IPS DF 19.7 (cell line): ENCODE measurements at places on chromosomes 3 and 15.

DNA sequence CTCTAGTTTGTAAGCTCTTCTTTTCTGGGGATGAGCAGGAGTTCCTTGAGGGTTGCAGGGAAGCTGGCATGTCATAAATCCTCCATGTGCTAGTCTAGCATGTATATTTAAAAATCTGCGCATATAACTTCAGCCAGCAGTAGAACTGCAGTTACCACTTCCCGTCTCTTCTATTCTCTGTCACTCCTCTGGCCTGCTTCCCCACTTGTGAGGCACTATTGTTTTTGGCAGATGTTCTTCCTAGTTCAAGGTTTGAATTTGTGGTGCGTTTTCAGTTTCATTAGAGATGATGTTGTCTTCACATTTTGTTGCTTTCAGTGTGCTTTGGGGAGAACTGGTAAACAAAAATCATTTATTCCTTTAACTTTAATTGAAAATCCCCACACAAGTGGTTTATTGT is 169.1 kb upstream of the ZPLD1 start:
- DNase-seq: no peak

DNA sequence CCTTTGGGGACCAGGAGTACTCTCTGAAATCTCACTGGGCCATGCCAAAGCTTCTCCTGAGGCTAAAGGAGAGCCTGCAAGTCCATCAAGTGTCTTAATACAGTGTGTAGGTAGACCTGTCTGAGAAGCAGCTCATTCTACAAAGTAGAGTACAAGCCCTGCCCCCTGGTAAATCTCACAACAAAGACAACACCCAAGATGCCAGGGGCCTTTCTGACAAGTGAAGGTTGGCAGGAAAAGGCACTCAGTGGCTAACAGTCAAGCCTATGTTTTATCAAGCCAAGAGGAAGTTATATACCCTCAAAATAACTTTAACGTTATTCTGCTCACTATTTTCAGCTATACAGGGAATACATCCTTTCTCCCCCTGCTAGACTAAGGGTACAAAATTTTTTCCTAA is 58.3 kb downstream of the NMNAT3 start:
- no peak for DNase-seq

DNA sequence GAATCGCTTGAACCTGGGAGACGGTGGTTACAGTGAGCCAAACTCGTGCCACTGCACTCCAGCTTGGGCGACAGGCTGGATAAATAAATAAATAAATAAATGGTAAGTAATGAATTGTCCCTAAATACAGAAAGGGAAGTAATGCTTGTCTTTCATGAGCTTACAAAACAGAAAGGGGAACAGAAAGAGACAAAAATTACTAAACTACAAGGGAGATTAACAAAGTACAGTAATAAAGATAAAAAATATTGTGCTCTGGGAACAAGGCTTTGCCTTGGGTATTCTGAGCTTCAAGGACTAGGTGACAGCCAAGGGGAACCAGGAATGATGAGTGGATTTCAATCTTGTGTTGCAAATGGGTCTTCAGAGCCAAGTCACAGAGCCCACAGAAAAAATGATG is 9.2 kb upstream of the HLTF start:
- no peak for DNase-seq

- no peak for DNase-seq
Observed at GRCh38 chr3:176293276-176293675, 904.0 kb downstream of the TBL1XR1 start.

- no peak for DNase-seq
Observed at GRCh38 chr3:108098003-108098370, 7.2 kb upstream of the CD47 start.

DNA sequence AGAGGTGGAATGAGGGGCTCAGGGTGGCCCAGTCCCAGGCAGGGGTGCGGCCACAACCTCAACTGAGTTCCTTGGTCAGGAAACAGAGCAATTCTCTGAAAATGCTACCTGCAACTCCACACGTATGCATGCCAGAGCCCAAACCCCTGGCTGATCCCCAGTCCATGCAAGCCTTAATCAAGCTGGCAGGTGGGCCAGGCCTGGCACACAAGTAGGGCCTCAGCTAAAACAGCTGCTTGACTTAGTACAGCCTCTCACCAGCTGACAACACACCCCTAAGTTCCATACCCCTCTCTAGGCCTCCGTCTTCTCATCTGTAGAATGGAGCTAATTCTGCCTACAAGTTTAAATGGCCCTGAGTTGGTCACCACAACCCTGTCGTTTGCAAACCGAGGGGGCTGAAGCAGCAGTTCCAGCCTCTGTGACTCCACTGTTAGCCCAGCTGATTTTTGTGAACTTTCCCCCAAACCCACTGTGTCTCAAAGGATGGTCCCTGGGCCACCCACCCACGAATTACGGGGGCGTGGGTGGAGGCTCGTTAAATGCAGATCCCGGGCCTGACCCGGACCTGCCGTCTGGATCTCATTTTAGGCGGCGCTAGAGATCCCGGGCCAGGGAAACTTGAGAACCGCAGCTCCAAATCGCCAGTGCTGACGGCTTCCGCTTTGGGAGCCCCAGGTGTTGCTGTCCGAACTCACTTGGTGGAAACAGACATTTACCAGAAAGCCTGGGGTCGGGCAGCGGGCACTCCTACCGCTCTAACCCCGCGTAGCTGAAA is 927 bp downstream of the CHDH start:
- no peak for DNase-seq

DNA sequence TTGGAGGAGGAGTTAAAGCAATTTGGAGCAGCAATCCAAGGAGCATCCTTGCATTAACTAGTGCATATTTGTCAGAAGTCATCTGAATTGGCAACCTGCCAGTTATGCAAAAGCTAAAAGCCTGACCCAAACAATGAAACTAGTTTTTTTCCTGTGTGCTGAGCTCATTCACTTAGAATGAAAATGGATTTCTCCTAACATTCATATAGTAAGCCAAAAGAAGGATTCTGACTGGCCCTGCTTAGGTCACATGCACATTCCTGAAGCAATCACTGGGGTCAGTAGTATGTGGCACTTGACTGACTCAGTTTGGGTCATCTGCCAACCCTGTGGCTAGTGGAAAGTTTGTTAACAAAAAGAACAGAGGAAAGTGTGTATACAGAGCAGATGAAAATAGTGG is 30.5 kb downstream of the OXSM start:
- peak; percentile 47 for DNase-seq

GRCh38 chr3:143041903-143042302 is 40.5 kb downstream of the U2SURP start:
- no peak for DNase-seq

DNA sequence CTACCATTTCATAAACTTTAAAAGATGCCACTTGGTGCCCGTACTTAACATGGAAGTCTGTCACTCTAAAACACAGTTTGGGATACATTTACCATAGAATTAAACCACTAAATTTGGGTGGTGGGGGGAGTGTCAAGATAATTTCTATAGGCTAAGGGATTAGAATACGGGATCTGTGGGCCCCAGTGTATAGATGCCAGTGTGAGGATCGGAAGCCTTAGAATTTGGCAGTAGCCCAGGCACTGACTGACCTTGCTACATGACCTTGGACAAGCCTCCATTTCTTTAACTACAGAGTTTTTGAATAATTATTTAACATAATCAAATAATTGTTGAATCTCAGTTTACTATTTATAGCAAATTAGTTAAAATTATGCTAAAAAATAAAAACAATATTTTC is 76.3 kb upstream of the STRIT1 start:
- DNase-seq: no peak

- DNase-seq: no peak
Observed at GRCh38 chr3:127794402-127794801, 27.9 kb downstream of the MGLL start.

DNA sequence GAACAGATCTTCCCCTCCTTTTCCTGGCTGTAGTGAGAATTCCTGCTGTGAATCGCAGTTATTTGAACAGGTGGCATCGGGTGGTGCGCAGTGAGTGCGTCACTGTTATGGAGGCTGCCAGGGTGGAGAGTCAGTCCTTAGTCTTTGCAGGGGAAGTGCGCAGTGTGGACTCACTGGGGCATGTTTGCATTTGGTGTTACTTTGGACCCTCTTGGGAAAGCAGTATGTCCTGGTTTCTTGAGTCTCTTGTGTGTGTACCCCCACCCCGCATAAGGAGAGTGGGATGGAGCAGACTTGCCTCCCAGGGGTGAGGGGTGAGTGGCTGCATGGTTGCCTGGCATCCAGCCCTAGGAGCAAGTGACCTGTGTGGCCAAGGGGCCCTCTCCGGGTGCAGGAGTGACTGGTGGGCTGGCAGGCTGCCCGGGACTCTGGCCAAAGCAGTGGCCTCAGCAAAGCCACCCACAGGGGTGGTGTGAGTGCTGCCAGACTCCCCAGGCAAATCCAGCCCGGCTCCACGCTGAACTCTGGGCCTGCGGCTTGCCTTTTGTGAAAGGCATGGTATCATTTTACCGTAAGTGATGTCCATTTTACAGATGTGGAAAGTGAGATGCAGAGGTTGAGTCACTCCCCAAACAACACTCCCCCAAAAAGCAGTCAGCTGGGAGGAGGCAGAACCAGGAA is 46.4 kb downstream of the DNASE1L3 start:
- DNase-seq: no peak

DNA sequence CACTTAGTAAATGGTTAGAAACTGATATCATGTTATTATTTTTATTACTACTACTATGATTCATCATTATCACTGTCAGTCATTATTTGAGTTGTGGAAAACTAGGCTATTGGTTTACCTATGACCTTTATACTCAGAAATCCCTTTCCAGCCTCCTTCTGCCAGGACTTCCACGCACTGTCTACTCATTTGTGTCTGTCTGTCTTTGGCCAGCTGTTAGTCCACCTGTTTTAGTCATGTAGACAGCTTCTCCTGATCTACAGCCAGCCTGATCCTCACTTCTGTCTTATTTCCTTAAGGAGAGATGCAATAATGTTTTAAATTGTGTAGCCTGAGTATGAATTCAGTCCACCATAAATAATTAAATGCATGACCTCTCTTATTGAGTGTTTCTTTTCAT is 162.8 kb downstream of the EPHA3 start:
- DNase-seq: no peak

DNA sequence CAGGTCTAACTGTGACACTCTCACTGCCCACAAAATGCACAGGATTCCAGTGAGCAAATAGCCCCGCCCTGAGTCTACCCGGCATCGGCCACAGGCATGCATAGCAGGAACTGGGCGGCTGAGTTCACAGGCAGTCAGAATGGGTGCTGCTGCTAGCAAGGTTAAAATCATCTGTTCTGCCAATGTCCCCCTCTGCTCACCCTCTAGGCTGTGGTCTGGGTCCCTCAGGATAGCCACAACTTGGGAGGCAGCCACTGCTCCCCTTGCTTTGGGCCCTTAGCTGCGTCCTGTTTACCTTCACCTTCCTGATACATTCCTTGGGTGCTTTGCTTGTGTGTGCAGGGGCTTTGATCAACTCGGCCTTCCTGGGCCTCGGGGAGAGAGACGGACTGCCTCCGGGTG is 232.9 kb upstream of the RGMA start:
- no peak for DNase-seq

GRCh38 chr15:46322753-46323152 is 687.9 kb downstream of the SQOR start:
- no peak for DNase-seq

DNA sequence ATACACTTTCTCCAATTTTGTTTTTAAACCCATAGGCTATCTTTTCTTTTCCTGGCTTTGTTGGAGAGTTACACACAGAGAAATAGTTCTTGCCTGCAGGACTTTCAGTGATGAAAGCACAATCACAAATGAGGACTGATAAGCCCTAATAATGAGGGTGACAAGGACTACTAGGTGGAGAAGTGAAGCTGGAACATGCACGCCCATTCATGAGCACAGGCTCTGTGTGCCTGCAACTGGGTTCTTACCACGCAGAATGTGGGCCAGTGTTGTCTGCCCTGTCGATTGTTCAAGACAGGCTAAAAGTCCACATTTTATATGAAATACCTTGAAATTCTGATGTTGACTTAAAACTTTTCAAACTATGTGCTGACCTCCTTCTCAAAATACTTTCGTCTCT is 162.3 kb upstream of the STRIT1 start:
- no peak for DNase-seq

DNA sequence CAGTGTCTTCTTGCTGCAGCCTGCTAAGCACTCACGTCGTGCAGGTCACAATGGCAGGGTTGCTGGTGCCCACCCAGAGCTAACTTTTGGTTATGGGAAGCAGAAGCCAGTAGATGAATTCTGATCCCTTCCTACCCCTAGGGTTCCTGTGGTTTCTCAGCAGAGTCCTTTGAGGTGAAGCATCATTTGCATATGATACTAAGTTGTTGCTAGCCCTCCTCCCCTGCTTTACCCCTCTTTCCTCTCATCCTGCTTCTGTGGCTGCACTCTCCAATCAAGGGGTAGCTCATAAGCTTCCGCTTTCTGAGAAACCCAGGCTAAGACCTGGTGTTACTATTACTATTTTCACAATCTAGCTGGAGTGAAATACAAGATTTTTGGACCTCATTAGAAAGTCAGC is 22.1 kb upstream of the HEG1 start:
- DNase-seq: no peak

DNA sequence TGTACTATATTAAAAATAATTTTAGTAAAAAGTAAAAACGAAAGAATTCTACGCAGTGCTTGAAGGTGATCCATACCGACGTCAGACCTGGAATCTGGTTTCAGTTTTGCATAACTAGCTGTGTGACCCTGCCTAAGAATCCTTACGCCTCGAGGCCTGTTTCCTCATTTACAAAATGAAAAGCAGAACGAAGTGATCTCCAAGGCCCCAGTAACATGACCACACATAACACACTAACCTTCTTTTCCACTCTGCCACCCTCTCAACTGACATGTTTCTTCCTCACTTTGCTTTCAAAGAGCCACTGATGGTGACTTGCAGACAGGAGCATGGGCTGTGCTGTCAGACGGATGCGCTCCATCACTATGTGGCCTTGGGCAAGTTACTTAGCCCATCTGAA is 4.8 kb downstream of the MESD start:
- DNase-seq: no peak

DNA sequence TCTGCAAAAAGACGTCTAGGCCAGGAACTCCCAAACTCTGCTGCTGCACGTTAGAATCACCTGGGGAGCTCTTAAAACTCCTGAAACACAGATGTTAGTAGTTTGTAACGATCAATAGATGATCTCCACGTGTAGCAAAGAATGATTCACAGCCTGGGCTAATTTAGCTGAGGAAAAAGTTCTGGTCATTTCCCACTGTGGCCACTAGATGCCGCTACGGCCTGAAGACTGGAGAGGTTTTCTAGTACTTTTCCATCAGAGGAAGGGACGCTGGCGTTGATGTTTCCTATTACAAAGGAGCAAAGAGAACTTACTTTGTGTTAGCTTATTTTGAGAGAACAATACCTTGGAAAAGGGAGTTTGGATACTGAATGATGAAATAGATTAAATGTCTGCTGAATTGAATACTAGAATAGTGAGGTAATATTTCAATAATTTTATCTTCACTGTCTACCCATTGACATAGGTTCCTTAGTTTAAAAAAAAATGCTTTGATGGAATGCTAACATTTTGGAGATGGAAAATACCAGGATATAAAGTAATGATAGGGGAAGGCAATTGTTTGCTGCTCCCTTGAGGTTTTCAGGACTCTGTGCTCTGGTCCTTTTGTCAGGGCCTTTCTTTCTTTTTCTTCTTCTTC is 159.1 kb downstream of the P3H2 start:
- no peak for DNase-seq
